ENCODE measurements at places on chromosomes 6 and 20.

GRCh38 chr6:42482174-42482573 is 30.4 kb upstream of the TRERF1 start:
- no peak for DNase-seq

DNA sequence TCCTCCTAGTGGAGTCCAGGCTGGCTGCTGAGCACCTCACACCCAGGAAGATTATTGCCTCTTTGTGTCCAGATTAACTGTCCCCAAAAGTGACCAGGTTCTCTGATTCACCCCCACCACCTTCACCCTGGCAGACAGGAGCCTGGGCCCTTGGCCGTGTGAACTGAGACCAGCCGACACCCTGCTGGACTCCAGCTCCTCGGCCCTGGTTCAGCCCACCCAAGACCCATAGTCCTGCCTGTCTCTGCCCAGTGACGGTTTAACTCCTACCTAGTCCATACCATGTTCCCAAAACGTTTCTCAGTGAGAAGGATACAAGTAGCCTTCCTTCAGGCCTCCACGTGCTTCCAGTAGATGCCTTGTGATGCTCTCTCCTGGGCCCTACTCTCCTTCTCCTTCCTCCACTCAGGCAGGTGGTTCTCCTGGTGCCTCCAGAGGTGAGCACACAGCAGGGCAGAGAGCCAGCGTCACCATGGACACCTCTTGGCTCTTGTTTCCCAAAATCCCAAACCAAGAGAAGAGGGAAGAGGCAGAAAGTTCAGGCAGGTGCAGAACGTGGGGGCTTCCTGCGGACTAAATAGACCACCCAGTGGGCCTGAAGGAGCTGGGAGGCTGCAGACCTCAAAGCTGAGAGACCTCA is 134.4 kb upstream of the CST7 start:
- no peak for DNase-seq

GRCh38 chr20:37983286-37983685 is 50.0 kb downstream of the TTI1 start:
- DNase-seq = no peak

- peak; percentile 29 for DNase-seq
Observed at GRCh38 chr6:55276745-55277530, 50.3 kb upstream of the GFRAL start.

DNA sequence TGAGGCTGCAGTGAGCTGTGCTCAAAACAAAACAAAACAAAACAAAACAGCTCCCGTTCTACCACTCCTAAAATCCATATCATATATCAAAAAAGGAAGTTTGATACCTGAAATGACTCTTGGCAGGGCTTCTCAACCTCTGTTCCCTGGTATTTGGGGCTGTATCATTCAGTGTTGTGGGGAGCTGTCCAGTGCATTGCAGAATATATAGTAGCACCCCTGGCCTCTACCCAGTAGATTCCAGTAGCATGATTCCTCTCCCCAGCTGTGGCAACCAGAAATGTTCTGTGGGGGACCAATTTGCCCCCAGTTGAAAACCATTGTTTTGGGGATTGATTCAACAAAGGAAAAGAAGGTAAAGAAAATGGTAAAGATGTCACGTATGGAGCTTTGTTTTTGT is 238.9 kb downstream of the PRL start:
- DNase-seq = no peak

DNA sequence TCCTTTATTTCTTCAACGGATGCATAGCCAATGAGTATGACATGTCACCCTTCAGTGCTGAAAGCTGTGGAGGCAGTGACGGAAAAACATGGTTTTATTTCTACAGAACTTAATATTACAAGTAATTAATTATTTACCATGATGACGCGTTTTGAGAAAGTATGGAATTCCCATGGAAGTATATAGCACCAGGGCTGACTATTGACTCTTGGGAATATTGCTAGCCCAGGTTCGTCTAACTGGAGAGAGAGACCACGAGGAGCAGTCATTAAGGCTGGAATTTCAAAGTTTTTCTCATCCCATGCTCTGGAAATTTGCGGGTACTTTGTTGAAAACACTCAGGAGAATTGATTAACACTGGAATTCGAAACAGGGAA is 155.2 kb upstream of the PRSS16 start:
- no peak for DNase-seq

DNA sequence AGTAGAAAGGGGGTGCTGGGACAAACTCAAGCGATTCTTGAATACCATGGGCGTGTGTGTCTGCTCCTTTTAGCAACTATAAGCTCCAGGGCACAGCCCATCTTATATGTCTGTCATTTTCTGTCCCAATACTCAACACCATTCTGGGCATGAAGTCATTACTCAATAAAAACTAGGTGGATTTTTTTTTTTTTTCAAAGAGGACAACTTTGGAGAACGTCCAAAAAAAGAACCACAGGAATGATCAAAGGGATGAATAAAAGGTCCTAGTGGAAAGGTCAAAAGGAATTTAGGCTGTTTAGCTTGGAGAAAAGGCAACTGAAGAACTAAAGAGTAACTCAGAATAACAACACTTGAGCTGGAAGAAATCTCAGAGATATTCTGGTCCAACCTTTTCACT is 24.4 kb downstream of the UQCC1 start:
- no peak for DNase-seq

DNA sequence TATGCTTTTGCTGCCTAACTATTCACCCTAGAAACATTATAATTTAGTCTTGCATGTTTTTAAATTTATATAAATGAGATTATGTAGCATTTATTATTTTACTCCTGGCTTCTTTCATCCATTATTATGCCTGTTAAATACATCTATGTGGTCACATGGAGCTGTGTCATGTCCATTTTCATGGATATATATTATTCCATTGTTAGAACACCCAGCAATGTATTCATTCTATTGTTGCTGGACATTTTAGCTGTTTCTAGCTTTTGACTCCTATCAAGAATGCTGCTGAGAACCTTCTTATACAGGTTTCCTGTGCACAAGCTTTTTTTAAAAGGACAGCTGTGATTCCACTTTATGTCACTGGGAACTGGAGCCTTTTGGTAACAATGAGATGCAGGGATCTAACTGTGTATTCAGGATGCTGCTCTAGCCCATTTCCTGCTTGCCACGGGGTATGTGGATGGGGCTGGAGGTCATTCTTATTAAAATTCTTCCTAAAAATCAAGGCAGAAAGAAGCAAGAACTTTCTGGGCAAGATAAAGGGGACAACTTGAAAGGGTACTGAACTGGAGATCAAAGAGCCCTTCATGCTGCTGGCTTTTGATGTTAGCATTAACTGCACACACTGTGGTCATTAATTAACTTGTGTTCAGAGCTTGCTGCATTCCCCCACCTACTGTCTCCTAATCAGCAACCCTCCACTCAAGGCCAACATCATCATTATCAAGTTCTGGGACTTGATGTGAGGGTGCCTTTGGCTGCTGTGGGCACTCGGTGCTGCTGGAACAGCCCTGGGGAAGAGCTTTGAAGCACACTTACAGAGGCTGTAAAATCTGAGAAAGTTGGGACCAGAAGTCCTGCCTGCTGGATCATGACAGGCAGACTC is 96.6 kb upstream of the AKIRIN2 start:
- DNase-seq = no peak

GRCh38 chr20:53582574-53583351 is 10.9 kb downstream of the ZNF217 start:
- peak; percentile 63 for DNase-seq

DNA sequence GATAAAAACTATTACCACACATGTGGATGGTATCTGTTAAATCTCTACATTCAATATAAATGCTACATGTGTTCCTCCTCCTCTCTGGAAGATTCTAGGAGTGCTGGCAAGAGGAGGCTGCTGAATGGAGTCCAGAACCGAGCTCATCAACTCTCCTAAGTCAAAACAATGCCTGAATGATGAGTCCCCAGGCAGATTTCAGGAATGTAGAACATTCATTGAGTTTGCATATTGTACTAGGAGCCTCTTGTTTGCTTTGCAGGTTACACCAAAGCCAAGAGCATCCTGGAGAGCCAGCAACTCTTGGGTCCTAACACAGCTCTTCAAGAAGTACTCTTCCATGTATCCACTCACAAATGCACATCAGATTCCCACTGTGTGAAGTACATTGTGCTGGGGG is 117.6 kb upstream of the UST start:
- DNase-seq = peak; percentile 23

GRCh38 chr6:134585517-134585873 is 267.6 kb upstream of the SGK1 start:
- DNase-seq = no peak

- DNase-seq = no peak
Observed at GRCh38 chr6:25157183-25157582, 122.0 kb upstream of the CARMIL1 start.
